ENCODE measurements at places on chromosomes 7 and 10.

DNA sequence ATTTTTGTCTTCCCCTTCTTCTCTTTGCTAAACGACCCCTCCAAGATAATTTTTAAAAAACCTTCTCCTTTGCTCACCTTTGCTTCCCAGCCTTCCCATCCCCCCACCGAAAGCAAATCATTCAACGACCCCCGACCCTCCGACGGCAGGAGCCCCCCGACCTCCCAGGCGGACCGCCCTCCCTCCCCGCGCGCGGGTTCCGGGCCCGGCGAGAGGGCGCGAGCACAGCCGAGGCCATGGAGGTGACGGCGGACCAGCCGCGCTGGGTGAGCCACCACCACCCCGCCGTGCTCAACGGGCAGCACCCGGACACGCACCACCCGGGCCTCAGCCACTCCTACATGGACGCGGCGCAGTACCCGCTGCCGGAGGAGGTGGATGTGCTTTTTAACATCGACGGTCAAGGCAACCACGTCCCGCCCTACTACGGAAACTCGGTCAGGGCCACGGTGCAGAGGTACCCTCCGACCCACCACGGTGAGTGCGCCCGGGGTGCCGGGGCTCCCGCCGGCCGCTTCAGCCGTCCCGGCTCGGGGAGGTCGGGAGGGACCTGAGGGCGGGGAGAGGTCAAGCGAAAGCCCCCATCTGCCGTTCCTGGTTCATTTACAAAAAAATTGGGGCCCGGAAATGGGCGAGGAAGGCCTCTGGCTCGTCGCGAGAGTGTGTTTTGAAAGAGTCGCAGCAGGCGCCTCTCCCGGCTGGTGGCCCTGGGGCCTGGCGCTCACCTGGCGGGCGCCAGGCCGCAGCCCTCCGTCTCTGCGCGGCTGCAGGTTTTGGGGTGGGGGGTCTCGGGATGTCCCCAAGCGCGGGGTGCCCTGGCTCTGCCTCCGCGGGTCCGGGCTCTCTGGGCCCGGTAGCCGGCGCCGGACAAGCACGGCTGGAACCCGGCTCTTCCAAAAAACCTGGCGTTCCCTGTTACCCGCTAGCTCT is 1.2 kb downstream of the GATA3 start:
- DNase-seq = peak; percentile 77

GRCh38 chr7:21084286-21084685 is 297.6 kb upstream of the SP8 start:
- DNase-seq = no peak

GRCh38 chr10:130956251-130956650 is 355.3 kb downstream of the TCERG1L start:
- no peak for DNase-seq

GRCh38 chr10:76080451-76080850 is 649.0 kb downstream of the LRMDA start:
- no peak for DNase-seq

DNA sequence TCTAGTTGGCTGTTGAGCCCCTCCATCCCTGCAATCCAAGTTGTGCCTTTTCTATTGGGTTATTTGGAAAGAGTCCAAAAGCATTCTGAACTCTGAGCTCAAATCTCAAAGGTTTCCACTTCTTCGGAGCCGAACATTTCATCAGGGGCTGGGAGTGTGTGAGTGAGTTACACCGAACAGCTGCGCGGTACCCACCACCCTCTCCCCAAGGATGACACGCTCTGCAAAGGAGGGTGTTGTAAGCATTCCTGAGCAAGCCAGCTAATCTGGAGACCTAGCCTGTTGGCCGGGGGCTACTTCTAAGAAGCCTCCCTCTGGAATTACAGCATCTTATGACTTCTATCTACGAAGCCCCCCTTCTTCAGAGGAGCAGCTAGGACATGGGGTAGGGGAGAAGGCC is 270.5 kb downstream of the CREB5 start:
- no peak for DNase-seq
